ENCODE measurements at places on chromosomes 16 and 17.
A peak's percentile ranks its signal among the peaks of the same experiment; 100 is the strongest.

DNA sequence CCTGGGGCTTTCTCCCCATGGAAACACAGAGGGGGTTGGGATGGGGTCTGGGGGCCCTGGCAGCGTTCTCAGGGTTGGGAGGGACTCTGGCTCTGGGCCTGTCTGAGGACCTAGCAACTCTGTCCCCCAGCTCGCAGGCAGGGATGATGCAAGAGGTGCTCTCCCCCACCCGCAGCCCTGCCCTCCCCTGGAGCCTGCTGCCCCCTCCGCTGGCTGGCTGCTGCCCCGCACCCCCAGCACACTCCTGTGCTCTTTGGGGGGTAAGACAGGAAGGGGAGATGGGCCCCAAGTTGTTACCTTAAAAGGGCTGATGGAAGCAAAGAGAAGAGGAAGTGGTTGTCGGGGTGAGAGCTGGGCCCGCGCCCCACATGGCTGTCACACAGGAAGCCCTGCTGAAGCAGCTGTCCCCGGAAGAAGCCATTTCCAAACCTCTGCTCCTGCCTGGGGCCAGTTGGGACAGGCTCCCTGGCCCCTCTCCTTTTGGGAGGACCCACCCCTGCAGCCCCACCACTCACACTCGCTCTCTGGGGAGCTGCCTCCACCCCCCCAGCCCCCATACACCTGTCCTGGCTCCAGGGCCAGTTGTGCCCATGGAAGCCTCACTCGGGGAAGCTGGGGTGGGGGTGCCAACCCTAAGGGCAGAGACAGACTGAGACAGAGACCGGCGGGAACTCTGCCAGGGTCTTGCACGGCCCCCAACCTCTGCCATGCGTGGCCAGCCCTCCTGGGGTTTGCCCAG, 2.5 kb downstream of the CORO1A start:
- ATAC-seq = peak; percentile 23

- ATAC-seq = no peak
These were observed 114.5 kb downstream of the CPPED1 start for GRCh38 chr16:12688951-12689850.

DNA sequence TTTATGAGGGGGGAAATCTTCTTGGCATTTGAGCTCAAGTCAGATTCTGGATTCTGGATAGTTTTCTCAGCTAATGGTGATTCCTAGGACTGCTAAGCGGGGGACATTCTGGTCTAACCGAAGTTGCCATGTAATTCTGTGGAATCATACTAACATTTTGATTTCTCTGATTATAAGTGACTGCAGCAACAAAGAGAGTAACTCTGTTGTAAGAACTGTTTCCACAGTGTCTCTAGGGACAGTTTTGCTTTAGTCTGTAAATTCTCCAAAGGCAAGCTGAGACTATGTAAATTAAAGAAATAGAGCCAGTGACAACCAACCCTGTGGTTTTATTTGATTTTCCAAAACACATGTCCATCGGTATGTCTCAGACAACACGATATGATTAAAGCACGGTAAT, 286.2 kb downstream of the IRX3 start:
- no peak for ATAC-seq

- peak; percentile 29 for ATAC-seq
These were observed 51.1 kb upstream of the LGALS9 start for GRCh38 chr17:27579897-27580321.

- no peak for ATAC-seq
These were observed 18.7 kb downstream of the CD300A start for GRCh38 chr17:74485022-74485743.

- peak; percentile 88 for ATAC-seq
These were observed 6.9 kb upstream of the ABCA10 start for GRCh38 chr17:69235338-69236058.

DNA sequence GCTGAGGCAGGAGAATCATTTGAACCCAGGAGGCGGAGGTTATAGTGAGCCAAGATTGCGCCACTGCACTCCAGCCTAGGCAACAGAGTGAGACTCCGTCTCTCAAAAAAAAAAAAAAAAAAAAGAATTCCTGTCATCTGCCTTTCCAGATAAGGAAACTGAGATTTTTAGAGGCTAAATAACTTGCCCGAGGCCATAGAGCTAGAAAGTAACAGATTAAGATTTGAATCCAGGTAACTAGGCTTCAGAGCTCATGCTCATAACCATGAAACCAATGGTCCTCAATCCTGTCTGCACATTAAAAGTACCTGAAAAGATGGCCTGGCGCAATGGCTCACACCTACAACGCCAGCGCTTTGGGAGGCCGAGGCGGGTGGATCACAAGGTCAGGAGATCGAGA, 9.5 kb downstream of the NCBP3 start:
- no peak for ATAC-seq

GRCh38 chr16:67148656-67149275, 2.0 kb downstream of the B3GNT9 start:
- no peak for ATAC-seq

DNA sequence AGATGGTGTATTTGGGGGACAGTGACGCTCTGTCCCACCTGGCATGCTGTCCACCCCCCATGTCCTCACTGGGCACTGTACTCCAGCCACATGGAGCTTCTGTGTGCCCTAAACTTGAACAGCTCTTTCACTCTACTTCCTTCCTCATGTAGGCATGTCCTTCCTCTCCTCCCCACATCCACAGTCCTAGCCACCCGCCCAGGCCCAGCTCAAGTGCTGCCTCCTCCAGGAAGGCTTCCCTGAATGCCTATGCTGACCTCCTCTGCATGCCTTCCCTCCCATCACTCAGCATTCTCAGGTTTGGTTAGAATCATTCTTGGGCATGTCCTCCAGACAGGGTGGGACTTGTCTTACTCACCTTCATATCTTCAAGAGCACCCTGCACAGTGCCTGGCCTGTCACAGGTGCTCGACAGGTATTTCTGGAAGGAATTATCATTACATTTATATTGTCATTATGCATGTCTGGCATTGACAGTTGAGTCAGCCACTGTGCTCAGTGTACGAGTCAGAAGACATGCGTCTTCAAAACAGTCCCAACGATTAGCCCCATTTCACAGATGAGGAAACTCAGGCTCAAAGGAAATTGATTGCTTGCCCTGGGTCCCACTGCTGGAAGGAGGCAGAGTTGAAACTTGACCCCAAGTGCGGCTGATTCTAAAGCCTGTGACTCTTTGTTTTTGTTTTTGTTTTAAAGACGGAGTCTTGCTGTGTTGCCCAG, 42.1 kb upstream of the TOB1 start:
- ATAC-seq = peak; percentile 79

DNA sequence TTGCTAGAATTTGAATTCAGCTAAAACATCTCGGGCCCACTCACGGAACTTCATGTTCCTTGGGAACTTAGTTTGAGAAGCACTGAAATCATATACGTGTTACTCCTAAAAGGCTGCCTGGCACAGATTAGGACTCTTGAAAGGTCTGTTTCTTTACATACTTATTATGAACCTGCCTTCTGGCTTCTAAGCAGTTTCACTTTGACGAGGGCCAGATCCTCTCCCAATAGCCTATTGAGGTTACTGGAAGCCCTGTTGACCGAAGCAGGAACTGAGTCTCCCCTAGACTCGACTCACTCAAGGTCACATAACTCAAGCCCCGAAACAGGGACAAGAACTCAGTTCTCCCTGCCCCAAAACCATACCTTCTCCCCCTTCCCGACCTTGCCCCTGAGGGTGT, 121.9 kb upstream of the PLCG2 start:
- no peak for ATAC-seq

GRCh38 chr17:44864831-44865230, 17.1 kb downstream of the HIGD1B start:
- peak; percentile 16 for ATAC-seq

GRCh38 chr17:70099884-70100283, 24.9 kb downstream of the KCNJ16 start:
- no peak for ATAC-seq

- ATAC-seq = no peak
These were observed 26.3 kb downstream of the CUEDC1 start for GRCh38 chr17:57928928-57929327.

GRCh38 chr17:48843187-48843900, 12.5 kb downstream of the CALCOCO2 start:
- no peak for ATAC-seq

- peak; percentile 71 for ATAC-seq
These were observed 217.3 kb downstream of the RBFOX3 start for GRCh38 chr17:79393358-79394052.

DNA sequence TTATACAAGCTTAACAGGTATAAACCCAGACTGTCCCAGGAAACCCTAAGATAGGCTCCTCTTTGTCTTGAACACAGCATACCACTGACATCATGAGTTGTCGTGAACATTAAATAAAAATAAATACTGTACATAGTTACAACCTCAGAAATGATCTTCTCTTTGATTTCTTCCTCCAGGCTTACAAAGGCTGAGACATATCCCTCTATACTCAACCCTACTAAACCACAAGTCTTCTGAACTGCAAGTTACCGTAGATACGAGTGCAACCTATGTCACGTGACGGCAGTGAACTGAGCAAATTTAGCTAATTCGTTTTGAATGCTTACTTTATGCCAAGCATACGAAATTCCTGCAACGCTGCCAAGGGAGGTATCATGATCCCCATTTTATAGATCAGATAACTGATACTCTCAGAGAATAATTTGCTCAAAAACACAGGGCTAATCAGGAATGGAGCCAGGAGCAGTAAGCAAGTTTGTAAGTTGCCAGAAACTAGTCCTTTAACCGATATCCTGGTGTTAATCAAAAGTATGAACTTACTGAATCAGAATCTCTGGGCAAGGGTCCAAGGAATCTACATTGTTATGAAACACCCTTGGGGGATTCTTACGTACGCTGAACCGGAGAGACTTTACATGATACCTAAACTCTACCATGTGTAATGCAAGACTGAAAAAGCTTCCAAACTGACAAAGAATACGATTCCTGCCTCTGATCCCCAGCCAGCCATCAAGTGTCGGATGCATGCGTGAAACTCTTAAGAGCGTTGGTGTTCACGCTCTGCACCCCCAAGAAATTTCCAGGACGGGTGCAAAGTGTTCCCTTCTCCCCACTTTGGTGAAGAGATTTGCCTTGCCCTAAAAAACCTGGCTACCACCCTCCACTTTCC, 106.2 kb downstream of the XYLT1 start:
- peak; percentile 20 for ATAC-seq

GRCh38 chr16:75754141-75754540, 27.9 kb upstream of the CPHXL start:
- peak; percentile 95 for ATAC-seq

DNA sequence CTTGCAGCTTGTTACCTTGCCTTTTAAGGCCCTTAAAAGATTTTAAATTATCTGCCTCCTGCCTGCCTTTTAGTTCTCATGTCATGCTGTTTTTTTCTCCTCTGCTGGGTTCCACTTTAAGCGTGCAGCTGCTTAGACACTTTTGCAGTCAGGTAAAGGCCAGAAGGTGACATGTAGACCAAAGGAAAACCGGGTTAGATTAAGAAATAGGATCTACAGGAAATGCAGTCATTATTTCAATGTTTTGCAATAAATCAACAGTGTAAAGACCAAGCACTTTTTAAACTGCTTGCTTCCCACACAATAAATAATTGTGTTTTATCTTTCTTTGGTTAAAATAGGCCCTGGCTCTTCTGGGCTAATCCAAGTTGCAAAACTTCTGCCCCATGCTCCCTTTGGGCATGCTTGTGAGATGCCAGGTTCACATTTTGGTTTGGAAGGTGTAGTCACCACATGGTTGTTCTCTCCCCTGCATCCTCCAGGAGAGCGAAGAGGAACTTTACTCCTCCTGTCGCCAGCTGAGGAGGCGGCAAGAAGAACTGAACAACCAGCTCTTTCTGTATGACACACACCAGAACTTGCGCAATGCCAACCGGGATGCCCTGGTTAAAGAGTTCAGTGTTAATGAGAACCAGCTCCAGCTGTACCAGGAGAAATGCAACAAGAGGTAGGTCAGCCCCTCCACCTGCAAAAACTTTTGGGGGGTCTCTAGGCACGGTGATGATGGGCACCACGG, 54.9 kb downstream of the SDR42E1 start:
- ATAC-seq = peak; percentile 69

DNA sequence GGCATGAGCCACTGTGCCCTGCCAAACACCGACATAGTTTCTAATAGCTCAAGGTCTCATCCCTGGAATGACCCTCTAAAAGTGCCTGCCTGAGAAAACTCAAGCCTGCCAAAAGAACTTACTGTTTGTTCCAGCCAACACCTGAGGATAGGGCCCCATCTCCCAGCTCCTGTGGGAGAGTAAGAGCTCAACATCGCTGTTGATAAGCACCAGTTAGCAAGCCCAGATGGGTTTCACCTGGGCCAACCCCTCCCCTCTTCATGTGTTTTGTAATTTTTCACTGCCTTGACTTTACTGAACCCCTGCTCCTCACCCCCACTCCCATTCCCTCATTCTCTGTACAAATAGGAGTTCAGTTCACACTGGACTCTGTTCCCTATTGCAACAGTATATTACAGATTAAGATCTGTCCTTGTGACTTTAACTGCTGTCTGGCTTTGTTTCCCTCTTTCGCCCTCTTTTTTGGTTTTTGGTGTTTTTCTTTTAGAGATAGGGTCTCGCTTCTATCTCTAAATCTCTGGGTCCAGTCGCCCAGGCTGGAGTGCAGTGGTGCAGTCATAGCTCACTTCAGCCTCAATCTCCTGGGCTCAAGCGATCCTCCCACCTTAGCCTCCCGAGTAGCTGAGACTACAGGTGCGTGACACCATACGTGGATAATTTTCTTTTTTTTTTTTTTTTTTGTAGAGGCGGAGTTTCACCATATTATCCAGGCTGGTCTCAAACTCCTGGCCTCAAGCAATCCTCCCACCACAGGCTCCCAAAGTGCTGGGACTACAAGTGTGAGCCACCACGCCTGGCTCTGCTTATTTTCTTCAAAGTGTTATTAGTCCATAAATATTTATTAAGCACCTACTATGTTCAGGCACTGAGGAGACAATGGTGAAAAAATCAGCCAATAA, 12.3 kb downstream of the NUPR1 start:
- no peak for ATAC-seq

- ATAC-seq = no peak
These were observed 59.3 kb downstream of the IKZF3 start for GRCh38 chr17:39804839-39805238.

DNA sequence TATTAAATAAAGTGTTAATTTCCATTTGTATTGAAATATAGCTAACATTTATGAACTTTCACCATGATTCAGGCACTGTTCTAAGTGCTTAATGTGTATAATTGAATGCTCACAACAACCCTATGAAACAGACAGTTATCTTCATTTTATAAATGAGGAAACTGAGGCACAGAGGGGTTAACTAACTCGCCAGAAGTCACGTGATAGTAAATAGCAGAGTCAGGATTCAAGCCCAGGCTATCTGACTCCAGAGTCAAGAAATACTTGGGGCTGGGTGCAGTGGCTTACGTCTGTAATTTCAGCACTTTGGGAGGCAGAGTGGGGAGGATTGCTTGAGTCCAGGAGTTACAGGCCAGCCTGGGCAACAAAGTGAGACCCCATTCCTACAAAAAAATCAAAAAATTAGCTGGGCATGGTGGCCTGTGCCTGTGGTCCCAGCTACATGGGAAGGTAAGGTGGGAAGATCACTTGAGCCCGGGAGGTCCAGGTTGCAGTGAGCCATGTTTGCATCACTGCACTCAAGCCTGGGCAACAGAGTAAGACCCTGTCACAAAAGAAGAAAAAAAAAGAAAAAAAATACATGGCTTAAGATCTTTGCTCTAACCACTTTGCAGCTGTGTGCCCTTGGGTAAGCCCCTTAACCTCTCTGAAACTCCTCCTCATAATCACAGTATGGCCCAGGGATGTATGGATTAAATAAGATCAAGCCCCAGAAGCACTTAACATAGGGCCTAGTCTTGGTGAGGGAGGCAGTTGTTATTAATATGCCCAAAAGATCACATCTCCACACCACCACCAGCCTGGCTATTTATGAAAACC, 29.0 kb downstream of the WSB1 start:
- ATAC-seq = no peak

All from esophagus mucosa (tissue), 1 donor.